ACHN (cell line): ENCODE measurements at places on chromosomes 7 and 10.

DNA sequence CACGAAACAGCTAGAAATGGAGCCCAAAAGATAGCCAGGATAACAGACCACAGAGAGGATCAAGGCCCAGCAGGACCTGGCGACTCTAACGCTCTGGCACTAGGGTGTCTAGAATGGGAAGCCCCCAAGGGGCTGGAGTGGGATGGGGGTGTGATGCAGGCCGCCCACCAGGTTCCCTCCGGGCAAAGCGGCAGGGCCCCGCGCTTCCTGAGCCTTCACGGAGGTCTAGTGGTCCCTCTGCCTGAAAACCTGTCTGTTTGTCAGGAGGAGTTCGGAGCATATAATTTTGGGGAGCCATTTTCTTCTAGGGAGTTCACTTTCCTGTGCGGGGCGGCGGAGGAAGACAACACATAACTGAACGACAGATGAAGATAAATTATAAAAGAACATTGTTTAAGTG, 48.2 kb upstream of the FXYD4 start:
- DNase-seq = no peak

GRCh38 chr10:112280205-112280921, 2.8 kb upstream of the TECTB start:
- no peak for DNase-seq

DNA sequence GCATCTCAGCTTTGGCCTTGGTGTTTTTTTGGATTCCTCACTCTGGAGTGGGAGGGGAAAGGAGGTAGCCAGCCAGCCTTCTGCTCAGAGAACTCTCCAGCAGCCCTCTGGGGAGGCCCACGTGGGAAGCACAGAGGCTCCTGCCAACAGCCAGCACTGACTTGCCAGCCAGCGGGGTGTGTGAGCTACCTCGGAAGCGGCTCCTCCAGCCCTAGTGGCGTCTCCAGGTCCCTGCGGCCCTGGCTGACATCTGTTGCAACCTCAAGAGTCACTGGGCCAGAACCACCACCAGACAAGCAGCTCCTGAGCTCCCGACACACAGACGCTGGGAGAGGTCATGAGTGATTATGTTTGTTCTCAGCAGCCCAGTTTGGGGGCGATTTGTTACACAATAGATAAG, 180.2 kb upstream of the FZD8 start:
- no peak for DNase-seq

GRCh38 chr7:2638224-2638991, 6.6 kb downstream of the TTYH3 start:
- peak; percentile 52 for DNase-seq

DNA sequence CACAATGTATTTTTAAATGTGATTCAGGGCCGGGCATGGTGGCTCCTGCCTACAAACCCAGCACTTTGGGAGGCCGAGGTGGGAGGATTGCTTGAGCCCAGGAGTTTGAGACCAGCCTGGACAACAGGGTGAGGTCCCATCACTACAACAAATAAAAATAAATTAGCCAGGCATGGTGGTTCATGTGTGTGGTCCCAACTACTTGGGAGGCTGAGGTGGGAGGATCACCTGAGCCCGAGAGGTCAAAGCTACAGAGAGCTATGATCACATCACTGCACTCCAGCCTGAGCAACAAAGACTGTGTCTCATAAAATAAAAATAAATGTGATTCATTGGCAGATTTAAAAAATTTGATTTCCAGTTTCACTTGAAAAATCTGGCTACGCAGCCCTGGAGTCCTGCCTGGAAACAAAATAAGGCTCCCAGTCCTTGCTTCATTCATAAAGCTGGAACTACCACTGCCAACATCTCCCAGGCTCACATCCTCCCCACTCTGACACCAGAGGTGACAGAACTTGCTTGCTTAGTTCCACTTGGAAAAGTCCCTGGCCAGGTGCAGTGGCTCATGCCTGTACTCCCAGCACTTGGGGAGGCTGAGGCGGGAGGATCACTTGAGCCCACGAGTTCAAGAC, 27.9 kb upstream of the SLC35G1 start:
- DNase-seq = no peak

- DNase-seq = peak; percentile 96
Measured at GRCh38 chr10:50621968-50622705, 1.6 kb downstream of the SGMS1 start.

DNA sequence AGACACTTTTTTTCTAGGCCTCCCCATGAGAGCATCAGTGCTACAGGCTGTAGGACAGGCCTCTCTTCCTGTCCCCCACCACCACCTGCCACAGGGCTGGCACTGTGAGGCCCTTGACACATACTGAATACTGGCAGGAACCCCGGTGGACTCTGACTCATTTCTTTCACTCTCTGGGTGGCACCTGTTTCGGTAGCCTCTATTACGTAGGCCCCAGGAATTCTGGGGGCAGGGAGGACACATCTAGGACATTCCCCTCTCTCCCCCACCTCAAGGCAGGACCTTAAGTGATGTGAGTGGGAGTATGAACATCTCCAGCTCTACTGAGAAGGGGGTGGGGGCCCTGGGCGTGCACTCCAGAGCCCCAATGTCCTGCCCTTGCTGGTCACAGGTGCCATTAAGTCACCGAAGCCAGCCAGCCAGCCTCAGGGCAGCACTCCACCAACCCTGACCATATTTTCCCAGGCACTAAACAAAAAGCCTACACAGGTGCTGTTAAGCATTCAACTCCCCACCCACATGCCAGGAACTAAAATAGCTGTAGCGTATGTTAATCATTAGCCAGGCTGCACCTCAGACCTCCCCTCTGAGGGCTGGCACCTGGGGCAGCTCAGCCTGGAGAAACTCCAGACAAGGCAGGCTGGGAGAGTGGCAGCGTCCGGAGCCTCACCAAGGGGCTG, 8.9 kb downstream of the ANXA11 start:
- peak; percentile 89 for DNase-seq

DNA sequence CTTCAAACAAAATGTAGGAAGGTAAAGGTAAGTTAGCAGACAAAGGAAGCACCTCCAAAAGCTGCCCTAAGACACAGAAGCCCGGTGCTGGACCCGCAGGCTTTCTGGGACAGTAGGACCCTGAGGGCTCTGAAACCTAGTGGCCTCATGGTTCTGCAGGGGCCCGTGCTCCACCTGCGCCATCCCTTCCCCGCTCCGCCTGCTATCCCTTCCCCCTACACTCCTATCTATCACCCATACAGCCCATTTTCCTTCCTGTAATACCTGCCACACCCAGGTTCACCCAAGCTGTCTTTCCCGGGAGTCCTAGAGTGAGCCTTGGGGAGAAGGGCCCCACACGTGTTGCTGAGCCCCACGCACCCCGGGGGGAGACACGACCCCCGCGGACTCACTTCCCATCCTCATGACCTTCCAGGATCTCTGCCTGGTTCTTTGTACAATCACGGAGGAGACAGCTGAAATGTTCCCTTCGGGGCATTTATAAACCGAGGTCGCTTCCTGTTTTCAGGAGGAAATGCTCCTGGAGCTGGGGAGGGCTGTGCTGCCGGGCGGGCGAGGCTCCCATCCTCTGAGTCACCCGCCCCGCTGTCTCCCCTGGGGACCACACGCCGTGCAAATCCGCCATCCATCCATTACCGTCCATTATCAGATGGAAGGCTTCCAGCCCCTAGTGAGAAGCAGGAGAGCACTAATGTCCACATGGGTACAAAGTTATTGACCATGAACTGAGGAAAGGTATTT, 251.7 kb upstream of the PITRM1 start:
- no peak for DNase-seq

DNA sequence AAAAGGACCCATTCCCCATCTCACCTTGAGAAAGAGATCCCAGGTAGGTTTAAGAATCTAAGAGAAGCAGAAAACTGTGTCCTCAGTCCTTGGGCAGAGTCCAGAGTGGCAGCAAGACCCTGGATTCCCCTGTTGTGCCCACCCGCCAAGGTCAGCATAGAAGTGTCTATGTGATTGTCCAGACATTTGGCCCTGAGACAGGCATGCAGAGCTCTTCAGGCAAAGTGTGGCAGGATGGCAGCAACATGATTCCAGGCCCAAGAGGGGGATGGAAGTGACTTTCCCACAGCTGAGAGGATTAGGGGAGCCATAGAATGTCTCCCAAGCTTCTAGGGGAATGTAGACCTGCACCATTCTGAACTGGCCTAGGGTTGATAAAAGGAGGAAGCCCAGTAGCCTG, 39.1 kb upstream of the OPALIN start:
- no peak for DNase-seq

DNA sequence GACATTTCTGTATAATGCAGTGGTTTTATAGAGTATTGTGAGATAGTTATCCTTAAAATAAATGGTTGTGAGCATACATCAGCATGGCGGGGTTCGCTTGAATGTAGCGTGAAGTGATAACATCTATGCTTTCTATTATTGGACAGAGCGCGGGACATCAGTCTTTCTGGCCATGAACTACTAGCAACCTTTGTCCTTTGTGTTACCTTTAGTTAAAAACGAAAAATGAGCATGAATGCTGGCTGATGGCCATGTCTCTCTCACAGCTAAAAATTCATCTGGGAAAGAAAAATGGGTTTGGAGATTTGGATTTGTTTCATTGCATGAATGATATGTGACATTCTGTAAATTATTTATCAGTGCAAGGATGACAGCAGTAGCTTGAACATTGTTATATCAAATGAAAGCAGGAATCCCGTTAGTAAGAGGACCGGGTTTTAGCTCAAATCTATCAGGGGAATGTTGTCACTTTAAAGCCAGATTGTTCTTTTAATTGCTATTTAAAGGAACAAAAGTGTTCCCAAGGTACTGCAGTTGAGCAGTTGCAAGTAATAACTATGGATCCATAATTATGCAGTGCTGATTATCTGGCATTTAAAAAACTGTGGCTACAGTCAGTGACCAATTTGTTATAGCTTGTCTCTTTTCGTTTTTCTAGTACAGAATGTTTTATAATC, 131.0 kb downstream of the KAT6B start:
- DNase-seq = no peak

- no peak for DNase-seq
Measured at GRCh38 chr10:78968943-78969342, 99.8 kb upstream of the ZMIZ1 start.

DNA sequence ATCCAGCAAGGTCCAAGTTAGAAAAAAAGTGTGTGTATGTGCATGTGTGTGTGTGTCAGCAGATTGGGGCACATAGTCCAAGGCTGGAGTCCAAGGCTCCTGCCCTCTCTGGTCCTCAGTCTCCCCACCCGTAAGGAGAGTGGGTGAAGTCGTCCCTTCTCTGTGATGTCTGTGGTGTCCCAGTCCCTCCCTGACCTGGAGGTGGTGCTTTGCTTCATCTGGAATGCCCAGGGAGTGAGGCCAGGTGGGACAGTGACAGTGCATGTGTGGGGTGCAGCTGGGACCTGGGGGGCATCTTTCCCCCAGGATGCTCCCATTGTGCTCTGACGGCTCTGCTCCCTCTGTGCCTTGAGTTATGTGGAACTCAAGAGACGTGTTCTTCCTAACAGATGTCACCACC, 18.0 kb downstream of the AQP1 start:
- DNase-seq = no peak

DNA sequence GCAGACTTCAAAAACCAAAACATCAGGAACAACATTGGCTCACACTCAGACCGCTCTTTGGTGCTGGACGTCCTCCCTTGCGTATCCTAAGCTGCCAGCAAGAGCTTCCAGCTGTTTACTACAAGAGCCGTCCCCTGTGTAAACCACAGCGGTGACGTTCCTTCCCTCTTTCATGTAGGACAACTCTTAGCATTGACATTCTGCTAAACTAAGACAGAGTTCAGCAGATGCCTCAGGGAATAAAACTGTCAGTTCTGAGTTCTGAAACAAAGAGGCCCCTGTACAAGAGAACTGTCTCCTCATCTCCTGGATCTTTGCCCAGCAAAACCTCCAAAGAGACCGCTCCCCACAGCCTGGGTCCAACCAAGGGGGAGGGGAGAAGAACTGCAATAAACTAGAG, 57.8 kb upstream of the OPALIN start:
- DNase-seq = no peak

GRCh38 chr7:155804897-155805825, 7.1 kb downstream of the SHH start:
- no peak for DNase-seq

DNA sequence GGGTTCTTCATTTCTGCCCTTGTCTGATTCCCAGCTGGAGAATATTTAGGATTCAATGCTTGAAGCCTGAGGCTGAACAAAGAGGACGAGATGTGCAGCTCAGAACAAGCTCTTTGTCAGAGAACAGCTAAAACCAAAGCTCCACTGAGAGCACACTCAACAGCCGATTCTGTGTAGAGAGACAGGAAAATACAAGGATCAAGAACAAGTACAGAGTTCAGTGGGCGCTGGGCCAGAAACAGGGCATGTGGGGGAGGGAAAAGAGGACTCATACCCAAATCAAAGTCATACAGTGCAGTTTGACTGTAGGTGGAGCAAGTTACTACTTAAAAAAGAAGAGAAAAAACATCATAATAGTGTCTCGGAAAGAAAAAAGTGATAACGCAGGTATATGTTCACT, at the start of gene AGMO:
AGMO (minus strand) TSS at position 181 of the 400 bp plus-strand sequence.
- DNase-seq = peak; percentile 45

- no peak for DNase-seq
Measured at GRCh38 chr7:4707980-4708411, 25.9 kb downstream of the FOXK1 start.

GRCh38 chr7:85995101-85995500, 648.6 kb upstream of the GRM3 start:
- DNase-seq = no peak

DNA sequence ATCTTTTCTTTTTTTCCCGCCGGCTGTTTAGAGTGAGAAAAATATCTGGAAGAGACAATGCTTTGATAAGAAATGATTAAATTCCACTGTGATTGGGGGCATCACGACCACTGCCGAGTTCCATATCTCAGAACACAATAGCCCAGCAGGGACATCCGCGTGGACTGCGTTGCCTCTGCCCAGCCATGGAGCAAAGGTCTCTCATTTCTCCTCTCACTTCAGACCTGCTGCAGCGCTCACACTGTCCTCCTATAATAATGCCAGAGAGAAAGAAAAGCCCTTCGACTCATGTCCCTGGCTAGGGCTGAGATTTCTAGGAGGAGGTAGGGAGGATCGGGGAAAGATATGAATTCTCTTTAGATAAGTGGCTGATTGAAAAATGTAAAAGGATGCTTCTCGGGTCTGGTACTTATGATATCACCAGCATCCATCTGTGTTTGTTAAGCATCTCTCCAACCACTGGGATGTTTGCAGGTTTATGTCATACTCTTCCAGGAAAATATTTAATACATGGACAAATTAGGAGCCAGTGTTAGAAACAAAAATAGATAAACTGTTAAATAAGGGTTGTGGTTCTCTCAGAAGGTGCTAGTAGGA, 472.9 kb upstream of the AKR1E2 start:
- peak; percentile 34 for DNase-seq

- DNase-seq = peak; percentile 5
Measured at GRCh38 chr10:36880898-36881297, 244.5 kb upstream of the ANKRD30A start.
